ENCODE measurements at places on chromosomes 4 and X.

DNA sequence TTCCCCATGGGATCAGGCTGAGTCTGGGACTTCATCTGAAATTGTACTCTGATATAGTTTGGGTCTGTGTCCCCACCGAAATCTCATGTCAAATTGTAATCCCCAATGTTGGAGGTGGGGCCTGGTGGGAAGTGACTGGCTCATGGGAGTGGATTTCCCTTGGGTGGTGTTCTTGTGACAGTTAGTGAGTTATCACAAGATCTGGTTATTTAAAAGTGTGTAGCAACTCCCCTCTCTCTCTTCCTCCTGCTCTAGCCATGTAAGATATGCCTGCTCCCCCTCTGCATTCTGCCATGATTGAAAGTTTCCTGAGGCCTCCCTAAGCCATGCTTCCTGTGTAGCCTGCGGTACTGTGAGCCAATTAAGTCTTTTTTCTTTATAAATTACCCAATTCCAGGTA is 61.0 kb downstream of the RASGEF1B start:
- DNase-seq, result no peak

GRCh38 chr4:94548571-94548970 is 96.8 kb downstream of the PDLIM5 start:
- DNase-seq, result no peak

- DNase-seq, result peak; percentile 48
These were observed 35.3 kb downstream of the SUPT20HL1 start for GRCh38 chrX:24395775-24396174.

GRCh38 chr4:135338181-135338580 is 1136.6 kb upstream of the PABPC4L start:
- no peak for DNase-seq

- no peak for DNase-seq
These were observed 235.4 kb downstream of the MGST2 start for GRCh38 chr4:139900964-139901376.

DNA sequence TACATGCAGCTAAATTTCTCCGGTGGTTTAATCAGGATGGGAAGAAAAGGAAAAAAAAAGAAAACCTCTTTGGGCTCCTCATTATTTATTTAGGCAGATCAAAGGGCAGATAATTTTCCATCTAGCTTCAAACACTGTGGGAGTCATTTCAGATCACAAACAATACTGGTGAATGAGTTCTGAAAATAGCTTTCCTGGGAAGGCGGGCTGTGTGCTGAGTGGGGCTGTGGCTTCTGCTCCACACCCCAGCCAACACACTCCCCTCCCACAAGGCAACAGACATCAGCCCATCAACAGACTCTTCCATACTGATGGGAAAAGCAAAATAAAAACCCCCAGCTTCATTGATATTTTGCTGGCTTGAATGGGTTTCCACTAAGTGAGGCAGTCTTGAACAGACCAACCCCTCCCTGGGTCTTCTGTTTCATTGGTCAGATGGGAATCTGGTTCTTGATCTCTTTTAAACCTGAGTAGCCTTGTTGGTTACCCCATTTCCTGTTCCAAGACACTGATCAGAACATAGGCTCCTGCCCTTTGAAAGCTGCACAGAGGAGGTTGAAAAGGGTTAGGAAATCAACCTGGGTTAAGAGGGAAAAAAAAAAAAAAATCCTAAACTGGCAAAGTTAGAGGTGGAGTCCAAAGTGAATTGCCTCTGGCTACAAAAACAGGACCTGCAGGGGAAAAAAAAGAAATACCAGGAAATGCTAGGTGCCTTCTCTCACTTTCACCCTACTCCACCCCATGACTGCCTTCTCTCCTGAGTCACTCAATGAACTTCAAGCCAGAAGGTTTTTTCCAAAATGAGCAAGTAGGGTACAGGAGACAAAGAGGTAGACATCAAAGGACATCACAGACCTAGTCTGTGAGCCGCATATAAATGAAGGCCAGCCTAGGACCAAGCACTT is 20.0 kb downstream of the AMOT start:
- no peak for DNase-seq

DNA sequence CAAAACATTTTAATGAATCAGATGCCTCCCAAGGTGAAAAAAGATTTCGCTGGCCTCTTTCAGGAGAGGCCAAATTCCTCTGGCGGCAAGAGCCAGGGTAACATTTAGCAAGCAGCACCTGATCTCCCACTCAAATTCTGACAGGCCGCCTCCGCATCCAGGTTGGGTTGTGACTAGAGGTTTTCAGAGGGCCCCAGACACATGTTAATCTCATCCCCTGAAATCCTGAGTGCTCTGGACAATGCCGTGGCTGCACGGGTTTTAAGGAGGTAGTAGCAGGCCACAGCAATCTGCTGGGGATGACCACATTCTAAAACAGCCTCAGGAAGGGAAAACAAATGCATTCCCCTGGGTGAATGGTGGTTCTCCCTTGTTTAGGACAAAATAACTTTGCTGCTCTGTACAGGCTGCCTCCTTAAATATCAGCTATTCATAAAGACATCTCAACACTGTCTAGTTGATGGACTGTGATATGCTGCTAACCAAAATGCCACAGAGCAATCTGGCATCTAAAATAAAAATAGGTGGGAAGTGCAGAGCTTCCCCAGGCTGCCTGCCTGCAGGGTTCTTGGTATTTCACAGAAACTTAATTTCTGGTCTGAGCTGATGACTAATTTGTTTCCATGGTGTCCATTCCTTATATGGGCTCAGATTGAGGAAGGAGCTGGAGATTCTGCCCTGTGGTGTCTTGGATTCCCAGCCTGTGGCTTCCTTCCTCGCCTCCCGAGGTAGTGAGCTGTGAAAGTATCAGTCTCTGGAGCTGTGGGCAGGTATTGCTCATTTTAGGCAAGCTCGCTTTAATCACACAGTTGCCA is 202.0 kb downstream of the DCLK2 start:
- DNase-seq, result no peak

DNA sequence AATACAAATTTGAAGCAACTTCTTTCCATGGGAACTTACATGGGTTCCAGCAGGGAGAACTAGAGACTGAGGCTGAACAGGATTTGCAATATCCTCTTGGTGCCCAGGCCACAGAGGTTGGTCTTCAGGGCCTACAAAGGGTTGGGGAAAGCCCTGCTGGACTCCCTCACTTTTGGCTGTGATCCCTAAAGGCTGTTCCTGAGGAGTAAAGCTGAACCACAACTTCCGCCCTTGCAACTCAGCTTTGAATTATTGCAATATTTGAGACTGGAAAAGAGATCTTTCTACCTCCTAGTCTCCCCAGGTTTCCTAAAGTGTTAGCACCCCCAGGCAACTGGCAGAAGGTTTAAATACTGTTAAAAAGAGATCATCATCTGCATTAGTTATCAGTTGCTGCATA is 26.9 kb downstream of the DCHS2 start:
- DNase-seq, result no peak

DNA sequence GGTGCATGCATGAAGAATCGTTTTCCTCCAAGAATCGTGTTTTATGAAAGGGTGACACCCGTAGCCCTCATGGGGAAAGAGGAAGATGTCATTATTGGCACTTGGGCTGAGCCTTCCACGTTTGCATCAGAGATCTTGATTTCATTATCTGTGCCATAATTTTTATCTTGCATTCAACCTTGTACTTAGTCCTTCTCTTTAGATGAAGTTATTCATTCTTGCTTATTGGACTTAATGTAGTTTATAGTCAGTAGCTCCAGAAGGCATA is 66.8 kb downstream of the GAB1 start:
- no peak for DNase-seq

DNA sequence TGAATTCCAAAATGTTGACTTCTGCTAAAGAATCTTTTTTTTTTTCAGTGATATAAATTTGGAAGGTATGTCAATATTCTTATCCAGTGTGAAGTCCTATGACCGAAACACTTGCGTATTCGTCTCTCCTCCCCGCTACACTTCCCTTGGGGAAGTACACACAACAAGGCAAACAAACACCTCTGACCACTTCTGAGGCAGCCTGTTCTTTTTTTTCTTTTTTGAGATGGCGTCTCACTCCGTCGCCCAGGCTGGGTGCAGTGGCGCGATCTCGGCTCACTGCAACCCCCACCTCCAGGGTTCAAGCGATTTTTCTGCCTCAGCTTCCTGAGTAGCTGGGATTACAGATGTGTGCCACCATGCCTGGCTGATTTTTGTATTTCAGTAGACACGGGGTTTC is 78.1 kb upstream of the DHRSX start:
- no peak for DNase-seq

GRCh38 chr4:71550220-71551165 is 211.7 kb downstream of the SLC4A4 start:
- DNase-seq, result no peak

DNA sequence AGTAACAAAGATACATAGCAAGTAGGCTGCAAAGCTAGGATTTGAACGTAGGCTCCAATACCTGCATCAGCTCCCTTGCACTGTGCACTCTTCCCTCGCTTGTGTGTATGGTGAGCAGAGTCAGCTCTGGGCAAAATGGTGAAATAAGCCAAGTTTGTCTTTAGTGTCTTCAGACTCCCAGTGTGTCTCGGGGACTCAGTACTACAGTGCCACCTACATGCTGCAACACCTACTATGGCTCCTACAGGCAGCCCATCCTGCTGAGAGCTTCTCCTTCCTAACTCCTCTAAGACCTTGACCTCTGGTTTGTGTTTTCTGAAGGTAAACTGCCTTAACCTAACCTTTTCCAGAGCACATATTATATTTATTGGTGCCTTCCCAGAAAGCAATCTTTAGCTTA is 42.5 kb downstream of the RTL9 start:
- no peak for DNase-seq

- no peak for DNase-seq
These were observed 938.3 kb downstream of the RAB28 start for GRCh38 chr4:12545812-12546211.

DNA sequence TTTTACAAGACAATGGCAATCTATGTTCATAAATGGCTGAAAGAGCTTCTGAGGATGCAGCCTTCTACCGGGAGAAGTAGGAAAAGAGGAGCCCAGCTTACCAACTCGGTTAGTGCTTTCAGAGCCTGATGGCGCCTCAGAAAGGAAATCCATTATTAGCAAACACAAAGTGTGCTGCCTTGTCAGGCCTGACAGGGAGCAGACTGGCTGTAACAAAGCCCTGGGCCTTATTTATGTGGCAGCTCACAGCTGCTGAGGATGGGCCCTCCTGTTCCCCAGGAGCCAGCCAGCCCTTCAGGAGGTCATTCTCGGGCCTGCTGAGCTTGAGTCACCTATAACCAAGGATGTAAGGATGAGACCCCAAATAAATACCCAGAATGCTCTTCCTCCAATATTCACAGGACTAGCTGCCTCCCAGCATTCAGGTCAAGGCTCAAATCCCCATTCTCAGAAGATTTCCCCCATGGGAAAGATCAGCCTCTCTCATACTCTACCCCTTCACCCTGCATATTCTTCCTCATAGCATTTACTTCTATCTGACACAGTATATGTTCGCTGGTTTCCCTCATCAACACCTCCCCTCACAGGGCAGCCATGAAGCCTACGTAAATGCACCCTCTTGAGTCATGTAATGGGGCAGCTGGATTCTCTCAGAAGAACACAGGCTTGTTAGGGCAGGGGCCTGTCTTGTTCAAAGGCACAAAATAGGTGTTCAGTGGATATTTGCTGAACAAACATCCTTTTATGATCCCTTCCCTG is 227.0 kb upstream of the RASGEF1B start:
- no peak for DNase-seq

GRCh38 chrX:48357681-48358080 is 1.2 kb upstream of the SSX3 start:
- no peak for DNase-seq

GRCh38 chr4:145812919-145813318 is 125.7 kb downstream of the ZNF827 start:
- no peak for DNase-seq

- DNase-seq, result no peak
These were observed 19.8 kb upstream of the LGI2 start for GRCh38 chr4:25050370-25051078.

GRCh38 chrX:63529961-63530360 is 178.8 kb upstream of the SPIN4 start:
- DNase-seq, result no peak

DNA sequence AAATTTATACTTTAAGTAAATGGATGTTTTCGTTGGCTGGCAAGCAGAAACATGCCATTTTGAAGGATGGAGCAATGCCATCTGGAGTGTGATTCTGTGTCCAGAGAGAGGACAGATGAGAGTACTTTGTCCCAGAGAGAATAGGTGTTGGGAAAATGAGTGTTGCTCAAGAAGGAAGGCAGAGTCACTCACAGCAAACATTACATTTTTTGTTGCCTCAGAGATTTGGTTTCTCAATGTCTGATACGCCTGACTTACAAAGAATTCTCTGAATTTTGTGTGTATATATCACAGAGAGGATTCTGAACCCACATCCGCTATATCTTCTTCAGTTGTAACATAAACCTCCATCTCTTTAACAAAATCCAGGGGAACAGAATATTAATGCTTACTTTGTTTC is 102.8 kb upstream of the PCDH18 start:
- no peak for DNase-seq

DNA sequence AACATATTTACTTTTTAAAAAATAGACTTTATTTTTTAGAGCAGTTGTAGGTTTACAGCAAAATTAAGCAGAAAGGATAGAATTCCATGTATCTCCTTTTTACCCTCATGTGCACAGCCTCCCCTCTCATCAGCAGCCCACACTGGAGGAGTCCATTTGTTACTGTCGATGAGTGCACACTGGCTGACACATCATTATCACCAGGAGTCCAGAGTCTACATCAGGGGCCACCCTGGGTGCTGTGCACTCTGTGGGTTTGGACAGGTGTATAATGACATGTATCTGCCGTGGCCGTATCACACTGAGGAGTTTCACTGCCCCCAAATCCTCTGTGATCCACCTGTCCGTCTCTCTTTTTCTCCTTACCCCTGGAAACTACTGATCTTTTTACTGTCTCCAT is 26.3 kb downstream of the TBC1D14 start:
- no peak for DNase-seq

- no peak for DNase-seq
These were observed 24.4 kb downstream of the LRRC66 start for GRCh38 chr4:51995647-51996220.

- no peak for DNase-seq
These were observed 12.8 kb upstream of the SLITRK4 start for GRCh38 chrX:143648705-143649104.

DNA sequence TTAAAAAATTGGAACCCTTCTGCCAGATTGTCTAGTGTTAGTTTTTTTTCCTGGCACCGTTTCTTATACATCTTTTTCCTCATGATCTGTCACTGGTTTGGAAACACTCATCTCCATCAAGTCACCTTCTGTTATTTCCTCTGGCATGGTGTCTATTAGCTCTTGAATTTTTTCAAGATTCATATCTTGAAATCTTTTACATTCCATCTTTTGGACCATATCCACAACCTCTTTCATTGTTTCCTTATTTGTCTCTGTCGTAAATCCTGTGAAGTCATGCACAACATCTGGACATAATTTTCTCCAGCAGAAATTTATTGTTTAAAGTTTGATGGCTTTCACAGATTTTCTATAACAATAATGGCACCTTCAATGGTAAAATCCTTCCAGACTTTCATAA is 10.2 kb upstream of the TMEM185A start:
- DNase-seq, result no peak

- DNase-seq, result peak; percentile 49
These were observed 917 bp downstream of the MYL5 start for GRCh38 chr4:675036-675882.

- no peak for DNase-seq
These were observed 226.4 kb downstream of the MAGEB5 start for GRCh38 chrX:26442340-26442739.

All from left hindlimb (tissue), 1 donor.